ENCODE measurements at places on chromosomes 12 and 14.

DNA sequence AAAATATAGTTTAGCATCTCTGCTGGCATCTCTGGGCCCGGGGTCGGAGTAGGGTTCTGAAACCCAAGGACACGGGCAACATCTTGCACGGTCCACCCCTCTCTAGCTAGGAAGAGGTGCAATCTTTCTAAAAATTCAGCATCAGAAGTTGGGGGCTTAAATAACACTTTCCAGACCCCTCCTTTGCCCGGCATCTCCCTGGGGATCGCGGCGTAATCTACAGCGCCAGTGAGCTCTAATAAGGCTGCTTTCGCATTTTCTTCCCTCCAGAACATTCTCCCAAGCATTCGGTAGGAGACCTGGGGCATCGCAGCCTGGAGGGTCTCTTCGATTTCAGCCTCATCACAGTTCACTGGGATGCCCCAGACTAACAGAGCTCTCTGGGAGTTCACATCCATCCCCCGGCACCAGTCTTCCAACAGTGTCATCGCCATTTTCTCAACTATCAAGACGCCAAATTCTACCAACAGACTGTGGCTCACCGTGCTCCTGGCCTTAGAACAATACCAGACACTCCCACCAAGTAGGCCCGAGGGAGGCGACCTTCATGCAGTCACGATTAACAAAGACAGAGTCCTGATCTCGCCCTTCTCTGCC is 880 bp downstream of the PNMA1 start:
- DNase-seq: no peak

DNA sequence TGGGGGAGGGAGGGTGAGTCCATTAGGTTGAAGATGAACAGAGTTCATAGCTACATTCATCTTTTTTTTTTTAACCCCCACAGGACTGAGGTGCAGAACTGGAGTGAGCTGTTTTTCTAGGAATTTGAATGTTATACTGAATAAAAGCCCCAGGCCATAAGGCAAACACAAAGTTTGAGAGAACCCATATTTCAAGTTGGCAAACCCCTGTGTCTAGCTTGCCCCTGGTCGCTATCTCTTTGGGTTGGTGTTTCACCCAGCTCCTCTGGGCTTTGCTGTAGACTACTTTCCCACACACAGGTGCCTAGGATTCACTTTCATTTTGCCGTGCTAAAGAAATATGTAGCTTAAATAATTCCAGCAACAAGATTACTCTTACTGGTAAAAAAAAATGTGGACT is 5.2 kb upstream of the LMO3 start:
- DNase-seq: no peak

- DNase-seq: peak; percentile 38
These were observed 7.4 kb downstream of the PPP1R13B start for GRCh38 chr14:103840014-103840413.

GRCh38 chr14:67837011-67837624 is 17.5 kb downstream of the RAD51B start:
- DNase-seq: peak; percentile 79

DNA sequence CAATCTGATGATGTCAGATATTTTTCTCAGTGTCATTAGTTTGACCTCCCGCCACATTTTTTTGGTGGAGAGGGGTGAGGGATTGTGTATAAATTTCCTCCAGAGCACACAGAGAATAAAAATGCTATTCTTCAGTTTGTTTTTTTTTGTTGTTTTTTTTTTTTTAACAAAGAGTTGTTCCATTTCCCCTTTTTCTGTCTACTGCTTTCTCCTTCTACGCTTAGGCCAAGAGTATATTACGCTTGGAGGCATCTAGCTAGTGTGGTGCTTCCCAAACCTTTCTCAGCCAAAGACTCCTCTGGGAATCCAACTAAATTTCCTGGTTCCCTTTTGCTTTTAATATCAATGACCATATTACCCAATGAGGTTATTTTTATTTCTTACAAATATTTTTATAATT is 465.6 kb downstream of the ZFP36L1 start:
- no peak for DNase-seq

DNA sequence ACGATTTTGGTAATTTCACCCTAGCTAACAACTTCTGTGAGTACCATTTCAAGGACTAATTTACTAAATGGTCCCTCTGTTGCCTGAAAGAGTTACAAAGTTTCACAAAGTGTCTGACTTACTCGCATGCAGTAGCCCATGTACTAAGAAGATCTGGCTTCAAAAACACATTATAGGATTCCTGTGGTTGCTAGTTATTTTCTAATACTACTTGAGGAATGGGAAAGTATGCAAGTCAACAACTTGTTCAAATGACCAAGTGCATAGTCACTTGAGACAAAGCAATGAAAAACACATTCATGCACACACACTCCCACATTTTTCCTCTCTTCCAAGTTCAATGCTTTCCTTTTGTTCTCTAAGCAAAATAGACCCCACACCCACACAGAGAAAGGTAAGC is 219.7 kb upstream of the TMPO start:
- peak; percentile 21 for DNase-seq

GRCh38 chr12:95178136-95178535 is 39.1 kb downstream of the FGD6 start:
- no peak for DNase-seq

DNA sequence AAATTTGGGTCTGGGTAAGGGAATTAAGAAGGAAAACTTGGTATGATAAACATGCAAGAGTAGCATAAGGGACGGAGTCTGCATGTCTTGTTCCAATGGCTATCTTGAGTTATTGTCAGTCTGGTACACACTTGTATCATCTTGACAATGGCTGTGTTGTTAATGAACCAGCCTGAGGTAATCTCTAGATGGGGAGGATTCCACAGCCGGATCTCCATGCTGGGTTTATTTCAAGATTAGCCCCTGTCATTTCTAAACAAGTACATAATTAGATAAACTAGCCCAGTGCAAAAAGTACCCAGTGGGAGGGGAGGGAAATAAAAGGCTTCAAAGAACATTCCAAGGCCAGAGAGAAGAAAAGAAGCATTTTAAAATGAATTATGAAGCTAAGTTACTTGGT is 16.5 kb upstream of the CMAS start:
- no peak for DNase-seq

- DNase-seq: peak; percentile 71
These were observed 1183.7 kb downstream of the AACS start for GRCh38 chr12:126248871-126249403.

DNA sequence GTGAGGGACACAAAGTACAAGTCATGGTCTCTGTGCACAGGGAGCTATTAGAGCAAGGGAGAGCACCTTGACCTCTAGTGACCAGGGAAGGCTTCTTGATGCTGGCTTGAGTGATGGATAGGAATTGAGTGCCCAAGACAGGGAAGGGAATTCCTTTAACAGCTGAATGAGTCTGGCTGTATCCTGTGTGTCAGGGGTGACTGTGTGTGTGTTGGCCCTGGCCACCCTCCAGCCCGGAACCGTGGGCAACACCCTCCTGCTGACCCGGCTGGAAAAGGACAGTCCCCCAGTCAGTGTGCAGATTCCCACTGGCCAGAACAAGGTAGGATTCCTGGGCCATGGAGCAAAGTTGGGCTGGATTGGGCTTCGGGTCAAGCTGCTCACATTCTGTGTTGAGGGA is 5.5 kb upstream of the PFDN5 start:
- DNase-seq: peak; percentile 39
